Testis (tissue), 5 donors: ENCODE measurements at places on chromosomes 2 and 18. TPM values are rescaled to one million over a fixed set of nuclear protein-coding genes. Genes with fewer than 3 reads are reported as not detected.

The PAX3 gene
- total RNA-seq, result 4.9 TPM

The KRTCAP3 gene
- 4.3 TPM for total RNA-seq

The SIX3 gene
- total RNA-seq, result 0.47 TPM

The SLC19A3 gene
- 0.71 TPM for total RNA-seq

The HOXD4 gene
- 11.5 TPM for total RNA-seq

The CTDP1 gene
- 47.2 TPM for total RNA-seq

The TCF23 gene
- total RNA-seq, result 6.7 TPM

The ARHGAP25 gene
- 6.7 TPM for total RNA-seq

The NETO1 gene
- total RNA-seq, result 5.5 TPM

DNA sequence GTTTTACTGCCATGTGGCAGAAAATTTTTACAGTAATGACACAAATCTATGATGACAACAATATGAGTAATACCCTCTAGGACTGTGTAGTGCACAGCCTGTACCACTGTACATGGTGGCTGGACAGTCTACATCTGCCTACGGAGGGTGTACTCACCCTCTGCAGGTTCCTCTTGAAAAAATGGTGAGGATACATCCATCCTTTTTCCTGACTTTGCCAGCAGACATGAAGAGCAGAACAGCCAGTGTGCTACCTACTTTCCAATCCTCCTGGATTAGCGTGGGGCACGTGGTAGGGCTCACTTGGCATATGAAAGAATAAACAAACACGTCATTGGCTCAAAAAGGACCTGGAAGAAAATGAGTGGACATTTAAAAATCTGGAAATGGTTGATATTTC lies 62.6 kb downstream of the TRPM8 start:
- no peak for DNase-seq

GRCh38 chr2:65231892-65232477 lies 4.4 kb downstream of the ACTR2 start:
- no peak for DNase-seq

DNA sequence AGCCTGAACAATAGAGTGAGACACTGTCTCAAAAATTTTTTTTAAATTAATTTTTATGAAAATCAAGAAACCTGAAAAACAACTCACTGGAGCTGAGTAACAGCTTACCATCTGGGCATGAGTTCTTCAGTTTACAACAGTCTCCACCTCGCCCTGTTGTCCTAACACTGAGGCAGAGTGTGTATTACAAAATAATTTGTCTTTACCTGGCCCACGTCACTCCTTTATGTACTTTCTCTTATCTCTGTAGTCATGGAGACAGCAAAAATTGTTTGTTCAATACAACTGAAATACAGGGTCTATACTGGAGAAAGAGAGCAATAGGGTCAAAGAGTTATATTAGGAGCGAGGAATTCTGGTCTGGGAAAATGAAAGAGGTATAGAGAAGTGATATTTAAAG lies 48.1 kb downstream of the CYTIP start:
- DNase-seq, result no peak

DNA sequence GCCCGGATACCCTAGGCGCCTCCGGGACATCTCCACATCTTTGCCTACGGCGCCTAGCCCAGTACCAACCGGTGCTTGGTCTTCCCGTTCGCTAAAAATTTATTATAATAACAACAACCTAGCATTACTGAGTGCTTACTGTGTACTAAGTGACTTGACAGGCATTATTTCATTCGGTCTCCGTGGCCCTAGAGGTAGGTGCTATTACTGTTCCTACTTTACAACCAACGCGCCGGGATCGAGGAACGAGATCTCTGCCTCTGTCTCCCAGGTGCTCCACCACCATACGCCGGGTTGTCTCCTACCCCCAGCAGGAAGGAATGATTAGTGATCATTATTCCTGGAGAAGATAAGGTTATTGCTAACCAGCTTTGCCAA lies 657 bp upstream of the BIN1 start:
- peak; percentile 26 for DNase-seq

DNA sequence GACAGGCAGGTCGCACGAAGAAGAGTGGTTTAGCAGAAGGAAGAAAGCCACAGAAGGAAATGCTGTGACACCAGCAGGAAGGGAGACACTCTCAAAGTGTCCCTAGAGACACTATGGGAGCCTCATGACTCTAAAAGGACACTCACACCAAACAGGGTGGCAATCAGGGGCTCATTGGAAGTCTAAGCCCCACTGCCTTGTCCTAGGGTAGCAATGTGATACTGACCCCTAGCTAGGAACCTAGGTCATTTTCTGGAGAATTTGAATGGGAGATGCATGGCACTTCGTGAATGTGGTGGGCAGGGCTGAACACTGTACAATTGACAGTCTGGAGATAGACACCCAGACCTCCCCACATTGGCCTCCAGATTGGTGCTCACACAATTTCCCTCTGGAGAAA lies 385.0 kb downstream of the EIPR1 start:
- DNase-seq, result no peak

DNA sequence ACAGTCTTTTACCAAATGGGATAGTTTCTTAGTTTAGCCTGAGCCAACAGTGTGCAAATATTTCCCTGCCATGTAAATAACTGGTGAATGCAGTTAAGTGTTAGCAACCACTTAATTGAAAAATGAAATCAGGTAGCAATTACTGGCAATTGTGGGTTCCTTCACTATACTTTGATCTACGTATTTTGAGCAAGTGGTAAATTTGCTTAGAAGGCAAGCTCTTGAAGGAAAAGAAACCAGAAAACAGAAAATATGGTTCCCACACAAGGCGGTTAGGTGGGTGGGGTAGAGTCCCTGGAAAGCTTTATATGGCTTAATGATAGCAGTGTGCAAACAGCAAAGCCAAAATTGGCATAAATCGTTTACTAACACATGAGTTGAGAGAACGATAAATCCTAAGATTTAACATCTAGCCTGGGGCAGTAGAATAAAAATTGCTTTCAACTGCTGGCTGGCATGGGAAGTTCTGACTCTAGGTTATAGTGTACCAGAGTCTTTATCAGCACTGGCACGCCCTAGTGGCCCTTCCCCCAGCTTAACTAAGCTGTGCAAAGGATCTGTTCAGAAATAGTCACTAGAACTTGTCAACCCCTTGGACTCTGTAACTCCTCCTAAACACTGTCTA lies 17.0 kb downstream of the SLC9A2 start:
- no peak for DNase-seq

GRCh38 chr2:192969055-192969454 lies 774.3 kb upstream of the TMEFF2 start:
- no peak for DNase-seq

- no peak for DNase-seq
Observed at GRCh38 chr2:233049194-233049761, 10.9 kb upstream of the INPP5D start.

GRCh38 chr2:175432021-175432420 lies 250.5 kb upstream of the ATP5MC3 start:
- DNase-seq, result no peak

- DNase-seq, result peak; percentile 34
Observed at GRCh38 chr2:121519732-121520640, 10.7 kb upstream of the RNU4ATAC start.

GRCh38 chr18:59823596-59824195 lies 76.1 kb upstream of the PMAIP1 start:
- DNase-seq, result peak; percentile 90

DNA sequence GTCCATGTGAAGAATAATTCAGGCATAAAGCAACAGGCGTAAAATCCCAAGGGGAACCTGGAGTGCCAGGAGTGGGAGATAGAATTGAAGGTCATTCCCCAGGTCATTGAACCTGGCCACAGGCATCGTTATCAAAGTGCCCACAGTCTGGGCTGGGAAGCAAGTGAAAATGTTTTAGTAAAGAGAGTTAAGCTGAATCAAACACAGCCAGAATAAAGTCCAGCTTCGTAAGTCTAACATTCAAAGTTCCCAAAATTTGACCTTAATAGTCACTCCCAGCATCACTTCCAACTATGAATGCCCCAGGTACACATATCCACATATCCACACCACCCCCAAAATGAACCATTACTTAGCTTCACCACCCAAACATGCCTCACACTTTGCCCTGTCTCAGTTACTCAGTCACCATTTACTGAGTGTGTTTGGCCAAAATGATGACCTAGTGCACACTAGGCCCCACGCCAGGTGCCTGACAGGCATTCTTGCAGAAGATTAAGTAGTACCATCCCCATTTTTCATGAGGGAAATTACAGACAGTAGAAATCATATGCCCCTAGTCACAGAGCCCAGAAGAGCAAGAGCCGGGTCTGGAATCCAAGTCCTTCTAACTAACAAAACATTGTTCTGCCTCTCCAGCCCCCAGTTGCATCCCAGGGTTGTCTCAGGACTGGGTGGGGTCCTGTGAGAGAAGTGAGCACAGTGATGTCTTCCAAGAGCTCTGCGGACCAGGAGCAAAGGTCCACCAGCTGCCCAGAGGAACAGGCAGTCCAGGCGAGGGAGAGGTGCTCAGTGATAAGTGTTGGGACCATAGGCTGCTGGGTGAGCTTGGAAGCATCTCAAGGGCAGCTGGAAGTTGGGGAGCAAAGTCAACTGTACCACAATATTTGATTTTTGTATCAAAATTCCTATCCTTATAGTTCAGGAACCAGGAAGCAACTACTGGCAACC lies 65.2 kb upstream of the MYCN start:
- no peak for DNase-seq

- no peak for DNase-seq
Observed at GRCh38 chr18:32772581-32773381, at the start of gene KLHL14. Gene KLHL14 (minus strand): TSS chr18:32773023. CDS start chr18:32770591, 2,432 bp downstream.

DNA sequence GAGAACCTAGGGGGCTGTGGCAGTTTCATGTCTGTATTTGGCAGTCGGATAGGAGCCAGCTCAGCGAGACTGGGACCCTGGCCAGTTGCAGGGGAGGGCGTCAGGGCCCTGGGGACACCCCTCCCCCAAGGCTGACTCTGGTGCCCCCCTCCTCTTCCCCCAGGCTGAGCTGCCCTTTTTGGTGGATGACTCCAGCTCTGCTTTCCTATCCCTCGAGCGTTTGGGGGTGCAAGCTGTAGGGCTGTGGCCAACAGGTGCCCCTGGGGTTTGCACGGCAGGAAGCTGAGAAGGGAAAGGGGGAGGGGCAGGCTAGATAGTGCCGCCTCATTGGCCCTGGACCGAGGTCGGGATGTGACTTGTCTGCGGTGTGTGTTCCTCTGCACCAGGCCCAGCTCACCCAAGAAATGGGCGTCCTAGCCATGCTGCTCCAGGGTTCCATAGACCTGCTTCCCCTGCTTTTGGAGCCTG lies 26.4 kb downstream of the SPEG start:
- DNase-seq, result no peak
